ENCODE measurements at places on chromosomes 1 and 21. TPM values are rescaled to one million over a fixed set of nuclear protein-coding genes. Genes with fewer than 3 reads are reported as not detected.

Gene VANGL2
- 26.1 TPM for total RNA-seq

Gene LENEP
- total RNA-seq, result not detected

Gene SYT2
- 0.27 TPM for total RNA-seq

Gene SUMO3
- total RNA-seq, result 83.5 TPM

Gene SDC3
- 135 TPM for total RNA-seq

Data from astrocyte (in vitro differentiated cells and primary cell).